Left forelimb (tissue), 1 donor: ENCODE measurements at places on chromosomes 2 and 18.

DNA sequence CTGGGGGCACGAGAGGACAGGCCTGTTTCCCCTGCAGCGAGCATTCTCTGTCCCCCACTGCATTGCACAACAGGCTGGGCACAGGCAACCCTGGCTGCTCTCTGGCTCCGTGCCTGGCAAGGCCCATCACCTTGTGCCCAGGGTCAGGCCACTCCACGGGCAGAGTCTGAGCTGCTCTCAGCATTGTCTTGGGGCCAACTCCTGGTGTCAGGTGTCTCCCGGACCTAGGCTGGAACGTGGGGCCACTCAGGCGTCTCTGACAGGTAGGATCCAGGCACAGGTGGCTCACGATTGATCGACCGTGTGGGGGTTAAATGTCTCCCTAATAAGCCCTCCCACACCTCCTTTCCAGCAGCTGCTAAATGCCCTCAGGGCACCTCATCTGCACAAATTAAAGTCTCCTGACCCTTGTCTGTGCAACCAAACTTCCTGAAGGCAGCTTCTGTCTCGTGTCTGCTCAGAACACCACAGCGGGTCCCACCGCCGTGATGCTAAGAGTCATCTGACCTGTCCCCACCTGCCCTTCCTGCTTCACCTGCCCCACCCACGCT, 66.6 kb upstream of the GPC1 start:
- no peak for DNase-seq

DNA sequence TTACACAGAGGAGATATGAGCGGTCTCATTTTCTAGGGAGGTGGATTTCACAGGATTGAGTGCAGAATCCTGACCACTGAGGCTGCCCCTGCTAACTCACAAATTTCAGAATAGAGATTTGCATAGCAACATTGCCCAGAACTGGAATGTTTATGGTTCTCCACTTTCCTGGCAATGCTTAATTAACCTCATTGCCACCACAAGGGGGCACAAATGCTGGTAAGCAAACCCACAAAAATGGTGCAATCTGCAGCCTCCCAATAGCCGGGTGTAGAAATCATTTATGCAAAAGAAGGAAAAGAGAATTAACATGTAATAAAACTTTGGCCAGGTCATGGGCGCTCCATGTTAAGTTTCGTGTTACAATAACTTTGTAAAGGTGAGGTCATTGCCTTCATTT, 112.4 kb downstream of the CYRIA start:
- DNase-seq: no peak

DNA sequence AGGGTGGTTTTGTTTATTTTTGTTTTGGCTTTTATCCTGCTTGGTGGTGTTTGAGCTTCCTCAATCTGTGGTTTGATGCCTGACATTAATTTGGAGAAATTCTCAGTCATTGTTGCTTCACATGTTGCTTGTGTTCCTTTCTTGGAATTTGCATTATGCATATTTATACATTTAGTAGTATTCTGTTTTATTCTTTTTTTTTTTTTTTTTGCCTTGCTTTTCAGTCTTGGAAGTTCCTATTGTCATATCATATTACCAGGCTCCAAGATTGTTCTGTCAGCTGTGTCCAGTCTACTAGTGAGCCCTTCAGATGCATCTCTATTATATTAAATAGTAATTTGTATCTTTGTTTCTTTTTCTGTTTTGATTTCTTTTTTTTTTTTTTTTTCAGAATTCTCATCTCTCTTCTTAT, 77.0 kb downstream of the EPC2 start:
- no peak for DNase-seq

GRCh38 chr2:241932899-241933178, 63.3 kb downstream of the RTP5 start:
- DNase-seq: no peak

DNA sequence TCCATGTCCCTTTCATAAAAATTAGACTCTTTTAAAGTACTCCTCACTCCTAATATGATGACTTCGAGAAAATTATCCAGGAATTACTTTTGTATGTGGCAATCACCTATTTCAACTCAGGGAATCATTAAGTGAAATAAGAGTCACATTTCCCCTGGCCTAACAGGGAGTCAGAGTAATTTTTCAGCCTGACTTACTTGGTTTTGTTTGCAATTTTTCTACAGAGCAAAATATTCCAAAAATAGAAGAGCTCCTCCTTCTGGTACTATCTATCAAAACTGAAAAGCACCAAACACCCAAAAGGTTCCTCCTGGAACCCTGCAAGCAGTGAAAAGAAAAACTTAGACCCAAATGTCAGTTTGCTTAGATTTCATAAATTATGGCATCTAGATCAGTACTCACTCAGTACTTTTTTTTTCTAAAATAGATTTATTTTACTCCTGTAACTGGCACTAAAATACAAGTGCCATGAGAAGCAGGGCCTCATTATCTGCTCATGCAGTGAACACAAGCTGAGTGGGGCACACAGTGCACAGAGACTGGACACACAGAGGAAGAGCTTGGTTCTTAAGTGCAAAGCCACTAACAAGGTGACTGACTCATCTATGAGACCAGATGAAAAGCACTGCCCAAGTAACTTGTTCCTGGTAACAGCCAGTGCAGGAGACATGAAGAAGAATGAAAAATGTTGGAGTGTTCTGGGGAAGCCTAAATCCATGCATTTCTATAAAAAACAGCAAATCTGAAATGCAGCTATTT, 28.7 kb downstream of the ACAA2 start:
- no peak for DNase-seq

DNA sequence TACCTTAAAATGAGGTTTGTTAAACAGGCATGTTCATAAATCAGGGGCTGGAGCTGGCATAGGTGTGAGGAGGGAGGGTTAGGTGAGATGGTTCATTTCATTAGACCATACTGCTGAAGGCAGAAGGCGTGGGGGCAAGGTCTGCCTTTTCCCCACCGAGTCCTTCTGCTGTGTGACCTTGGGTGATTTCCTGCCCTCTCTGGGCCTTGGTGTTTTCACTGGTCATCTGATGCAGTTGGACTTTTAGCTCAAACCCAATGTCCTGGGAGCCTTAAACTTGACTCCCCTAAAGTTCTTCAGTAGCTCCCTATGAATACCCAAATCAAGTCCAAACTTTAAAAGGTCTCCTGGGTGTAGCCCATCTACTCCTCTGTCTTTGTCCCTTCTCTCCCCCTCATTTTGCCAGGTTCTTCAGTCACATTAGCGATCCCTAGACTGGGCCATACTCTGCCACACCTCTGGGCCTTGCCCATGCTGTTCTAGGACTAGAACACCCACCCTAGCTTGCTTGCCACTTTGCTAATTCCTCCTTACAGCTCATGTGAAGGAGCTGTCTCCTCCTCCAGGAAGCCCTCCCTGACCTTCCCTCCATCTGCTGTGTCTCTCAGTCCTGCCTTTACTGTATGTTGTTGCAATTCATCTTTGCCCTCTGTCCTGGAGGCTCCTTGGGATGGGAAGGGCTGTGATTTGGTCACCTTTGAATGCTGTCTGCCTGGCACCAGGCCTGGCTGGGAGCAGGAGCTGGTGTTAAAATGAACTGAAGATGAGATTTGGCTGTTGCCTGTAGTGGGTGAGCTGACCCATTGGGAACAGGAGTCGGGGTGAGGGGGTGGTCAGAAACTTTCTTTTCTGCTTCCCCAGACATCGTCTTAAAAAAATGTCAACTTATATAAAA, 85.4 kb upstream of the HS6ST1 start:
- peak; percentile 38 for DNase-seq

GRCh38 chr2:230541934-230542380, 126.0 kb downstream of the SP100 start:
- DNase-seq: no peak

DNA sequence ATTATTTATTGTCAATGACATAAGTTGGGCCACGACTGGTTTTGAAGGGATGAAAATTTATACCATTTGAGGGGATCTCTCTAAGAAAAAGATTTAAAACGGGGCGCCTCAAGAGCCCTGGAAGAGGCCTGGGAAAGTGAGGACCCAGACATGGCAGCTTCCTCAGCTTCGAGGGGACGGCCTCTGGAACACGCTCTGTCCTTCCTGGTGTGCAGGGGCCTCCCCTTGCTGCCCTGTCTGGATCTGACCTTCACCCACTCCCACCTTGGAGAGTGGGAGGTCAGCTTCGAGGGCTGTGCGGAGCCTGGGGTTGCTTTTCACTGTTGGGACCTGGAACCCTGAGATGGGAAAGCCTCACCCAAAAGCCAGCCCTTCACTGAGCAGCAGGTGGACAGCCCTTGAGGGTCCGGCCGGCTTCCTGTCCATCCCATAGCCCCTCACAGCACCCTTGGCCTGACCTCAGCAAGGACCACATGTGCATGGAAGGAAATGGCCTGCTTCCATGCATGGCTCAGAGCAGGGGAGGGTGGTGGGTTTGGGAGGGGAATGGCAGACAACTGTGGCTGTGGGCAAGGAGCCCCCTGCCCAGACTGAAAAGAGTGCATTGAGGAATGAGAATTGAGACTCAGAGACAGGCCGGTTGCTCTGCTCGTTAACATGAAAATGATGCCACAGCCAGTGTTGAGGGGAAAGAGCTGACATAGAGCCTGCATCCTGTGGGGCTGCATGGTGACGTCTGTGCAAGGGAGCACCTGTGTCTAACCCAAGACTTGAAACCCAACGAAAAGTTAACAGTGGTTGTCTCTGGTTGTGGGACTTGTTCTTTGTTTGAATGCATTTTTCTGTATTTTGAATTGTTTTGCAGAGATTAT, 16.3 kb downstream of the FBLN7 start:
- DNase-seq: no peak

- DNase-seq: no peak
Observed at GRCh38 chr18:21194871-21195771, 46.9 kb upstream of the GREB1L start.

DNA sequence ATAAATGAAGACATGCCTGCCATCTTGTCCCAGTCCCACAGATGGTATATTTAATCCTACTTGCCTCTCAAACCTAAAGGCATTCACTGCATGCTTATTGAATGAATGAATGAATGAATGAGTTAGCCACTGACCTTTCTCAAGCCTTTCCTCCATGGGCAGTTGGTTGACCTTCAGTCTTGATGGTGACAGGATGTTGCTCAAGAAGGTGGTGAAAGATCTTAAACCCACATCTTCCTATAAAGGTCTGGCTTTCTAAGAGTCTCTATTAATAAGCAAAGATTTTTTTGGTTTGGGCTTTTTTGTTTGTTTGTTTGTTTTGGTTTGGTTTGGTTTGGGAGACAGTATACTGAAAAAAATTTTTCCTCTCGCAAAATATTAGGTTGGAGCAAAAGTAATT, 41.7 kb downstream of the KIAA2012 start:
- no peak for DNase-seq

DNA sequence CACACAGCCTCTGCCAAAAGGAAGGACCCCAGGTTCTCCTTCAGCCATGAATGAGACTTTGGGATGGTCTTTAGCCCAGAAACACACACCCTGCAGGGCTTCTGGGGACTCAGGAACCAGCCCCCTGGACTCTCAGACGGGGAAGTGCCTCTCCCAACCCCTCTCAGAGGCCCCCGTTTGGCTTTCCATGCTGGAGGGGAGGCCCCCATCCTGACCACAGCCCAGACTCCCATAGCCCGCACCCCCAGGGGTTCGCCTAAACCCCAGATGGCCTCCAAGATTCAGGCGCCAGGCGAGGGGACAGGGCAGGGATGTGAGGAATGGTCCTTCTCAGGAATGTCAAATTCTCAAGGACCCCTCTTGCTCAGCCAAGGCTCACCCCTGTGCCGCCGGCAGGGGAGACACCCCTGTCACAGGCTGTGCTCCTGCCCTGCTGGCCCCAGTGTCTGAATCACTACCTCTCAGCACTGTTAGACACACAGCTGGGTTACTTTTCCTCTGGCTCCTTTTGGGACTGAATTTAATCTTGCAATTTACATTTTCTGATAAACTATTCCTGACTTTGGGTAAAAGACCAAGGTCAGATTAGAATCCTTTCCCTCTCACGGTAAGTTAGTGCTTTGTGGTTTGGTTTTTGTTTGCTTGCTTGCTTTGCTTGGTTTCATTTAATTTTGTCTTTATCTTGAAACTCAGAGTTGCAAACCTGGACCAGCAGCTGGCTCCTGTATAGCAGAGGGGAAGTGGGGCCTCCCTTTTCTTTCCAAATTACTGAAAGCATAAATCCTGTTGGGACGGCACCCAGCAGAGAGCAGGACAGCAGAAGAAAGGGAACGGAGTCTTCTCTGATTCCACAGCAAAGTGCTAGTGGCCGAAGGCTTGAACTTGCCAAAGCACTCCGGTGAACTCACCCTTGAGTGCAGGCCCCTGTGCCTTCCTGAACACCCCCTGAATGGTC, 198.9 kb upstream of the RAB6C start:
- no peak for DNase-seq

DNA sequence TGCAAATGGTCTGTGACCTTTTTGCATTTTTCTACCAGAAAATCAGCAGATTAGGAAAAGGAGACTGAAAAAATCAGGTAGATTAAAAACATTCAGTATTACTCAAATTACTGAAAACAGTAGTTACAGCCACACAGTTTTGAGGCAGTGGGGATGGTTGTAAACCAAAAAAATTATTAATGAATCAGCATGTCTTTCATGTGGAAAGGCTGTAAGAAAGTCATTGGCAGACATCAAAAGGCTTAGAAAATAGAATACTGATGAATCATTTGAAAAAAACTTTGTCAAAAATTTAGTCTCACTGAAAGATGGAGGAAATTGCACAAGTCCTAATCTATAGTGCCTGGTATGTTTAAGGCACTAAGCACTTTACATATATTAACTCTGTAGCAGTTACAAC, 133.9 kb upstream of the GCFC2 start:
- DNase-seq: no peak

GRCh38 chr2:172985139-172985892, 90.3 kb upstream of the MAP3K20 start:
- no peak for DNase-seq

GRCh38 chr18:46294318-46294717, 190.1 kb downstream of the HAUS1 start:
- DNase-seq: no peak

DNA sequence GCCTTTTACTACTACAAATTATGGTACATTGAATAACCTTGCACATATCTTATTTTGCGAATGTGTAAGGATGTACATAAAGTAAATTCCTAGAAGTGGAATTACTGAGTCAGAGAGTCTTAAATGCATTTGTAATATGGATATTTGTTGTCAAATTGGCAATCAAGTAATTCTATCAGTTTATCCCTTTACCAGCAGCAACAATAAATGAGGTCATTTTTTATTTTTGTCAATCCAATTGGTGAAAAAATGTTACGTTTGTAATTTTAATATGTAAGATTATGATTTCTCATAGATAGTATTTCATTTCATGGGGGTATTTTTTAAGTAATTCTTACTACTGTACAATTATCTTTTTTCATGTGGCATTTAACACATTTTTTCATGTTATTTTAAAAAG, 14.8 kb downstream of the PPIG start:
- no peak for DNase-seq

DNA sequence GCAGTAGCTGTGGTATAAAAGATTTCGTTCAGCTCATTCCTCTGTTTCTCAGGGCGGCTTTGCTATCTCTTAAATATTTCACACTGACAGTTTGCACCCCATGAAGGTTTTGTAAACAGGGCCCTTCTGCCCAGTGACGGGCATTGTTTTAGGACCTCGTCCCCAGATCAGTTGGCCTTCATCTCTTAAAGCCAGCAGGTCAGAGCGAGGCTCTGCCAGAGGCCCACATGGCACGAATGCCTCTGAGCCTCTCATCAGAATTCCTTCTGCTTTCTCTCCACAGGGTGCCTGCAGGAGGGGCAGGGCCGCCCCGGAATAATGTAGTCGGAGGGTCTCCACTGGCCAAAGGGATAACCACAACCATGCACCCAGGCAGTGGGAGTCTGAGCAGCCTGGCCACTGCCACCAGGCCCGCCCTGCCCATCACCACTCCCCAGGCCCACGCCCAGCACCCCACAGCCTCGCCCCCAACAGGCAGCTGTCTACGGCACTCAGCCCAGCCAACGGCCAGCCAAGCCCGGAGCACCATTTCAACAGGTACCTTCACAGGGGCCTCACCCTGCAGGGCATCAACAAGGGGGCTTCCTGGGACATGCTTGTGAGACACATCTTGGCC, 177.0 kb downstream of the SEPTIN10 start:
- DNase-seq: no peak
